Left lung (tissue), 14 donors: ENCODE measurements at places on chromosomes 3 and 15. TPM values are rescaled to one million over a fixed set of nuclear protein-coding genes. Genes with fewer than 3 reads are reported as not detected.

DNA sequence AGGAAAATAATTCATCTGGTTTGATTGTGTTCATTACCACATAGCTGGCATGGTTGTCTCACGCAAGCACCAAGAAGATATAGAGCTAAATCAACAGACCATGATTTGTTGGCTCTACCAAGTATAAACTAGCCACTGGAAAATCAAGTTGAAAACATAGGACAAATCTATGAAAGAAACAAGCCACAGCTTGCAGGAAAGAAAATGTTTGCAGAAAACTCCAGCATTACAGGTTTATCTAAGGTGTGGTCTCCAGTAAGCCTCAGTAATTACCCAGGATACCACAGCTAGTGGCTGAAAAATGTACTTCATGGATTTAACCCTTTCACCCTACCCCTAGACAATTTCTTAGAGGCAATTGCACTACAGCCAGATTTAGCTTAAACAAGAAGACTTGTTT, 340.6 kb downstream of the SOX2 start:
- H3K36me3 ChIP-seq, result no peaks in the 10 kb centered on the region
- no peak for DNase-seq
- no peak overlapping the region for H3K4me3 ChIP-seq
- H3K27ac ChIP-seq, result no peak overlapping the region
- H3K27me3 ChIP-seq, result no peaks in the 10 kb centered on the region

DNA sequence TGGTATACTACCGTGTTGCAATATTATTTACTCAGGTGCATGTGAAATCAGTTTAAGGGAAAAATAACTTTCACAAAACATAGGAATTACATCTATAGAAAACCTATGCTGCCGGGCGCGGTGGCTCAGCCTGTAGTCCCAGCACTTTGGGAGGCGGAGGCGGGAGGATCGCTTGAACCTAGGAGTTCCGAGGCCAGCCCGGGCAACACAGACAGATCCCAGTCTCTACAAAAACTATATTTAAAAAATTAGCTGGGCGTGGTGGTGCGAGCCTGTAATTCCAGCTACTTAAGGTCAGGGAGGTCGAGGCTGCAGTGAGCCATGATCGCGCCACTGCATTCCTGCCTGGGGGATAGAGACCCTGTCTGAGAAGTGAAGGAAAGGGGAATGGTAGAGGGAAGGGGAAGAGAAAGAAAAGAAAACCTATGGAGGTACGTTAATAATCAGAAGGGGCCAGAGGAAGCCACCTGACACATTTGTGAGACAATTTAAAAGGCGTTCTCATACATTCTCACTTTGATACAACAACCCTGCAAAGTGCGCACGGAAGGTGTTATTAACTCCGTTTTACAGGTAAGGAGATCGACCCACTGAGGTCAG, 456 bp upstream of the TMEM62 start:
- H3K27me3 ChIP-seq, result no peaks in the 10 kb centered on the region
- H3K4me3 ChIP-seq, result peak overlapping the region; percentile 85
- DNase-seq, result no peak
- H3K36me3 ChIP-seq, result no peaks in the 10 kb centered on the region

- no peaks in the 10 kb centered on the region for H3K4me1 ChIP-seq
- no peak overlapping the region for H3K4me3 ChIP-seq
- DNase-seq, result no peak
These were observed 10.9 kb downstream of the GPR87 start for GRCh38 chr3:151305775-151306151.

PARP14 gene
- polyA plus RNA-seq, result 46.1 TPM

GOLGA6A gene
- polyA plus RNA-seq, result 0.56 TPM
